ENCODE measurements at places on chromosomes 16 and 17.

DNA sequence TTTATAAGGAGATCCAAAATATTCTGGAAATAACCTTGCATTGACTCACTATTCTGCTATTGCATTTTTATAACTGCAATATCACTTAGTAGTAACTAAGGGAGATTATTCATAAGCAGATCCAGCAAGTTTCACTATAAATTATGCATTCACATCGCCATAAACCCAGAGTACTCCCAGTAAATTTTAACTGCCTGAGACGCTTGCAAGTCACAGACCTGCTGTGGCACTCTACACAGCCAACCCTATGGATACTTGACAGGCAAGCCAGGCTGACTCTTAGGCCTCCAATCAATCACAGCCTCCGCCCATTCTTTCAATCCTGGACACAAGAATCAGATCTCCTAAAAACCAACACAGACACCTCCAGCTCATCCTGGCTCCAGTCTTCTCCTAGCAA is 28.2 kb downstream of the USP31 start:
- no peak for DNase-seq

GRCh38 chr17:18120461-18121017 is 12.0 kb downstream of the MYO15A start:
- DNase-seq: no peak

GRCh38 chr16:4850211-4850610 is 2.9 kb downstream of the UBN1 start:
- no peak for DNase-seq

GRCh38 chr16:54015147-54015546 is 271.4 kb downstream of the IRX3 start:
- DNase-seq: no peak

GRCh38 chr17:46097497-46097896 is 95.7 kb downstream of the KANSL1 start:
- DNase-seq: no peak

GRCh38 chr17:5019475-5019956 is 15.7 kb downstream of the SLC52A1 start:
- no peak for DNase-seq
